Effector CD4-positive, alpha-beta T cell (primary cell): ENCODE measurements at places on chromosomes 7 and 10.

DNA sequence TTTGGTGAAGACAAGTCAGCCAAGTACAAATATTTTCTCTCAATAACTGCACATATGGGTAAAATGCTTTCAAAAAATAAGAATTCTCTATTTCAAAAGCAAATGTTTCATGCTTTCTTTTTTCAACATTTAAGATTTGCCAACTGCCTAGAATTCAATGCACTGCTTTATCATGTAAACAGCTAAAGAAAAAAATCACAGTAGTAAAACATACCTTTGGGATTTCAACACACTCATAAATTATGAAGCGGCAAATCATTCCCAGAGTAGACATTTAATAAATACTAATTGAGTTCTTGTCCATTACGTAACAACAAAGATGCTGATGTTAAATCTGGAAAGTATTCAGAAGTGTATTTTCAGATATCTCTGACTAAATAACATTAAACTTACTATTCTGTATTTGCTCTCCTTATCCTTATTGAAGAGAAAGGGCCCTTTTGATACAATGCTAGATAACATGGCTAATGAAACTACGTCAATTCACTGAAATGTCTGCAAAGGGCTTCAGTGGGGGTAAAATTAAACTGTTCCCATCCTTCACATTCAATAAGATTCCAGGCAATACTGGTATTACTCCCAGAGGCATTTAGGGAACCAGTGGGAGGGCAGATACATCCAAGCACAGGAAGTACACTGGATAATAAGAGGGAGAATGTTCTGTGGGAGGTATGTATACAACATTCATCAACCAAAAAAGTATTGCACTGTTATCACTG lies 13.9 kb downstream of the NAPEPLD start:
- DNase-seq = no peak

DNA sequence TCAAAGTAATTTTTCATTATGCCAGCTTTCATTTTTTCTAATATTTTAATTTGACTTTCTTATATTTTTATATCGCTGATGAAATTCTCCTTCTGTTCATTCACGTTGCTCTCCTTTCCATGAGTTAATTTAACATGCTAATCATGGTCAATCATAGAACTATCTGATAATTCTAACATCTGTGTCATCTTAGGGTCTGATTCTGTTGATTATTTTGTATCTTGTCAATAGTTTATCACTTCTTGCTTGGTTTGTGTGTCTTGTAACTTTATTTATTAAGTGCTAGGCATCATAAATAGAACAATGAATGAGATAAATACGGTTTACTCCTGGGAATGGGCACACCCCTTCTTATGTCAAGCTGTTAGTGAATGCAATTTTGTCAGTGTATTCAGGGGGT lies 11.0 kb downstream of the TCERG1L start:
- no peak for DNase-seq

GRCh38 chr7:116766881-116767280 lies 94.9 kb downstream of the MET start:
- DNase-seq = no peak

DNA sequence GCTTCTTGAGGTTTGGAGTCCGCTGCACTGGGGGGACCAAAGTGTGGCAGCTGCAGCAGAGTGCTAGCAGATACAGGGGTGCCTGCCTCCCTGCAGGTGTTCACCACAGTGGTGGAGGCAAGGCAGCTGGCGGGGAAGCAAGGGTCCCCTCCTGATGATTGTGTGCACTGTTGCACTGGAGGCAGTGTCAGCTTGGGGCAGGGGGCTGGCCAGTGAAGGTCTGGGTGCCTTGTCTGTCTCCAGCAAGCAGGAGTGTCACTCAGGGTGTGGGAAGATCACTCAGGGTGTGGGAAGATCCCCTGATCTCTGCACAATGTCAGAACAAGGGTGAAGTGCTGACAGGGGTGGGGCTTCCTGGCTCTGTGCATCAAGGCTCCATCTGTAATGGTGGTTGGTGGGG lies 36.3 kb upstream of the PPP1R3A start:
- no peak for DNase-seq

DNA sequence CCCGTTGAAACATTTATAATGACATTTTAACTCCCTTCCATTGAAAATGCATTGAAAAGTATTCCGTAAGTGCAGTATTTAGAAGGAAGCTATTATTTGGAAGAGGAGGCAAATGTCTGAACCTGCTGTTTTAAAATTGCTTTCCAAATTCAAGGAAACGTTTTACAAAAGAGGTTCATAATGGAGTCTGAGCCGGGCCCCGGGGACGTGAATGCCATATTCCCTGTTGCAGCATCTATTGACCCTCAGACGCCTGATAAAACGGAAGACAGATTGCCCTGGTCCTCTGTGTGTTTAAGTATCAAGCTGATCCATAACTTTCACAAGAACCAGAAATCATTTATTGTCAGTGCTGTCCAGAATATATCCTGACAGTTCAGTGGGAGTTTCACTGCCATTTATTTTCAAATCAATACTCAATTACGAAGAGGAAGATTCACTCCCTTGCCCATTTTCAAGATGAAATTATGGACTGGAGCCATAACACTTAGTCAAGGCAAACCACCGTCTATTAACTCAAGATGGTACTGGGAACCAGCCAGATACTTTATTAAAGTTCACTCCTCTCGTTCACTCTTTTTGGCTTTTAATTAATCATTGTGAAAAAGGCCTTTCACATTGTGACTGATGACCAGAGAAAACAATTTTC lies 435.7 kb upstream of the PFKP start:
- DNase-seq = no peak

- DNase-seq = no peak
Observed at GRCh38 chr10:37125191-37125732, at the start of gene ANKRD30A. Gene ANKRD30A (plus strand): TSS chr10:37125598. CDS start chr10:37125788, 190 bp downstream.

DNA sequence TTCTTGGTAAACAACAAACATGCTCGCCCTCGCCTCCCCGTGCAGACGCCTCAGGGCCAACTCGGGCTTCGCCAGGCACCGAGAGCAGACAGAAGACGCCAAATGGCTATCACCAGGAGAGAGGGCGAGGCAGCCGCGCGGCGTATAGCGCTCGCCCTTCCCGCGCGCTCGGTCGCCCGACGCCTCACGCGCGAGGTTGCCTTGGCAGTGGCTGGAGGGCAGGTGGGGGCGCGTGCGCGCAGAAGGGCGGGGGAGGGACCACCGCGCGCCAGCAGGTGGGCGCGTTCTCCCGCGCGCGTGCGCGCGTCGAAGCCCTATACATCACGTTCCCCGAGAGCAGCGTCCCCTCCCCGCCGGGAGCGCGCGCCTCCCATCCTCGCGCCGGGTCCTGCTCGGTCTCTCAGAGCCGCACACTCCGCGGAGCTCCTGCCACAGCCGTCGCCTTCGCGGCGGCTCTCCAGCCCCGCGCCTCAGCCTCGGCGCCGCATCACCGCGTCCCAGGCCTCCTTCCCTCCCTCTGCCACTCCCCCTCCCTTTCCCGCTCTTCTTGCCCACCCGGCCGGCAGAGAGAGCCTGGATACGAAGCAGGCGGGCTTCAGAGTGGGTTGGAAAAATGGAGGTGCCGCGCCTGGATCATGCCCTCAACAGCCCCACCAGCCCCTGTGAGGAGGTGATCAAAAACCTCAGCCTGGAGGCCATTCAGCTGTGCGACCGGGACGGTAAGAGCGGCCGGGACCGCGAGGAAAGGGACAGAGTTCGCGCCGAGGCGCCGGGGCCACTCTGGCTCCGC lies at the start of gene PHYHIPL:
PHYHIPL (plus strand) TSS at position 403 of the 790 bp plus-strand sequence; CDS start at position 614, 211 bp downstream.
- no peak for DNase-seq

GRCh38 chr10:130121486-130122079 lies 11.0 kb upstream of the C10orf143 start:
- DNase-seq = no peak

DNA sequence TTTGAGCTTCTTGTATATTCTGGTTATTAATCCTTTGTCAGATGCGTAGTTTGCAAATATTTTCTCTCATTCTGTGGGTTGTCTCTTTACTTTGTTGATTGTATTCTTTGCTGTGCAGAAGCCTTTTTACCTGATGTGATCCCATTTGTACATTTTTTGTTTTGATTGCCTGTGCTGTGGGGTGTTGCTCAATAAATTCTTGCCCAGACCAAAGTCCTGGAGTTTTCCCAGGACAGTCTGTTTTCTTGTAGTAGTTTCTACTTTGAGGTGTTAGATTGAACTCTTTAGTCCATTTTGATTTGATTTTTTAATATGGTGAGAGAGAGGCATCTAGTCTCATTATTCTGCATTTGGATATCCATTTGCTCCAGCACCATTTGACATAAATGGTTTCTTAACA lies 588.7 kb upstream of the MBL2 start:
- no peak for DNase-seq

DNA sequence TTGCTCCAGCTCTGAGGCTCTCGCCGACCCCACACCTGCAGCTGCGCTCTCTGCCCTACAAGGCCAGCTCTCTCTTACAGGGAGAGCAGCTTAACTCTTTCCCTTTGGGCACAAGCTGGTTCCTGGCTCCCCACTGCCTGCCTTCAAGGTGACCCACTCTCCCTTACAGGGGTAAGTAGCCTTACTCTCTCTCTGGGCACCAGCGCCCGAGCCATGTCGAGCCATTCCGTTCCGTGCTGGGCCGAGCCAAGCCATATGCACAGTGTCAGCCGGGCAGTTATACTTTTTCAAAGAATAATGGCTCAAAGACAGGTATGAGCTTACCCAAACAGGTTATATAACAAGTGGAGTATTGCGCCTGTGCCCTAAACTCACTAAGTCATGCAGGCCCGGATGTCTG lies 44.6 kb downstream of the VIM start:
- DNase-seq = no peak

DNA sequence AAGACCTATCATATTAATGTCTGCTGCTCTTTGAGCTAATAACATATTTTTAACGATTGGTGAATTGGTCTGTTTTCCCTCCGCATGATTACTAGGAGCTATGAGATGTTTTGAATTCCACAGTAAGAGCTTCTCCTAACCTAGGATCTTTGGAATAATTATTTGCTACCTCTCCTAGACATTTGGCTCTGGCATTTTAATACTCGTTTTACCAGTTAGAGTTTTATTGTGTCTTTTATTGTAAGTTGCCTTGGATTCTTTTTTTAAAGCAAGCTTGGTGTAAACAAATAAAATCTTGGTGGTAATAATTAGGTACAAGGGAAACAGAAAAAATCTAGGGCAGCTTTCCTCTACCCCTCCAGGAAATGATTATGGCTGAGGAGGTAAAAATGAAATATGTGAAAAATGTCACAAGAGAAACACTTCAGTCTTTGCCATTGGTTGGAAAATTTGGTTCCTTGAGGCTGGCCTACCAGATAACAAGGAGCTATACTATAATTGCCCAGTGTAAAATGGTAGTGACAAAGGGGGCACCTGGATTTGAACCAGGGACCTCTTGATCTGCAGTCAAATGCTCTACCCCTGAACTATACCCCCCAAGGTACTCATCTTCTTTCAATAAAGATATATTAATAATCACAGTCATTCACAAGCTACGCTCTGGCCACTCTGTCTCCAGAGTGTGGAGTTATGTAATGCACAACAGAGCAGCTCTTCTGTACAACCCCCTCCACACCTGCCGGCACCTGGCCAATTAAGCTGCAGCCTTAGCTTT lies 85.4 kb downstream of the ZNF777 start:
- no peak for DNase-seq

- DNase-seq = no peak
Observed at GRCh38 chr10:73251683-73252444, 580 bp downstream of the MRPS16 start.
